Ascending aorta (tissue), 2 donors: ENCODE measurements at places on chromosomes 7 and 10. TPM values are rescaled to one million over a fixed set of nuclear protein-coding genes. Genes with fewer than 3 reads are reported as not detected.

The COL28A1 gene
- total RNA-seq: 0.11 TPM

The GDF2 gene
- 0.21 TPM for total RNA-seq

The SDK1 gene
- total RNA-seq: 13.3 TPM

The PHYHIPL gene
- not detected for total RNA-seq

The CALY gene
- total RNA-seq: not detected

The HTR5A gene
- not detected for total RNA-seq

The HTR7 gene
- total RNA-seq: 1.8 TPM

The PDE6C gene
- total RNA-seq: not detected

The CPA5 gene
- total RNA-seq: not detected

The TSPAN12 gene
- 28.9 TPM for total RNA-seq

The ADCK2 gene
- 46.1 TPM for total RNA-seq

The PBLD gene
- total RNA-seq: 0.32 TPM

The SPDYE6 gene
- total RNA-seq: not detected

The CYP17A1 gene
- 116 TPM for total RNA-seq

The PDE1C gene
- total RNA-seq: 1.4 TPM

The ZPBP gene
- total RNA-seq: not detected

The CALCR gene
- not detected for total RNA-seq

The THSD7A gene
- 10.1 TPM for total RNA-seq

The ARMC3 gene
- total RNA-seq: not detected

The FAM24B gene
- not detected for total RNA-seq

The NCF1 gene
- total RNA-seq: 4.0 TPM

The PTPRZ1 gene
- total RNA-seq: 0.64 TPM

The OLAH gene
- total RNA-seq: 3.7 TPM

The LIPK gene
- not detected for total RNA-seq

The TRIM24 gene
- total RNA-seq: 2.3 TPM

The BRAF gene
- total RNA-seq: 14.2 TPM

The INMT gene
- total RNA-seq: 51.8 TPM

The SFTPD gene
- total RNA-seq: not detected

The PKD1L1 gene
- total RNA-seq: 1.1 TPM

The GRB10 gene
- total RNA-seq: 53.4 TPM

The DPYSL4 gene
- total RNA-seq: not detected

The CARD11 gene
- 0.64 TPM for total RNA-seq

The C7orf33 gene
- not detected for total RNA-seq

The CXCL12 gene
- 288 TPM for total RNA-seq

The PTF1A gene
- total RNA-seq: not detected

The OR2A5 gene
- total RNA-seq: not detected

The NDUFB2 gene
- total RNA-seq: 35.9 TPM

The KNDC1 gene
- total RNA-seq: 0.21 TPM

The PIK3AP1 gene
- total RNA-seq: 5.9 TPM

The CTAGE6 gene
- total RNA-seq: not detected

The SLC18A2 gene
- not detected for total RNA-seq

The LFNG gene
- 102 TPM for total RNA-seq

The EEPD1 gene
- 14.0 TPM for total RNA-seq

The NEUROG3 gene
- not detected for total RNA-seq

The BICC1 gene
- total RNA-seq: 9.3 TPM
